ENCODE measurements at places on chromosomes 6 and 20. TPM values are rescaled to one million over a fixed set of nuclear protein-coding genes. Genes with fewer than 3 reads are reported as not detected.

DNA sequence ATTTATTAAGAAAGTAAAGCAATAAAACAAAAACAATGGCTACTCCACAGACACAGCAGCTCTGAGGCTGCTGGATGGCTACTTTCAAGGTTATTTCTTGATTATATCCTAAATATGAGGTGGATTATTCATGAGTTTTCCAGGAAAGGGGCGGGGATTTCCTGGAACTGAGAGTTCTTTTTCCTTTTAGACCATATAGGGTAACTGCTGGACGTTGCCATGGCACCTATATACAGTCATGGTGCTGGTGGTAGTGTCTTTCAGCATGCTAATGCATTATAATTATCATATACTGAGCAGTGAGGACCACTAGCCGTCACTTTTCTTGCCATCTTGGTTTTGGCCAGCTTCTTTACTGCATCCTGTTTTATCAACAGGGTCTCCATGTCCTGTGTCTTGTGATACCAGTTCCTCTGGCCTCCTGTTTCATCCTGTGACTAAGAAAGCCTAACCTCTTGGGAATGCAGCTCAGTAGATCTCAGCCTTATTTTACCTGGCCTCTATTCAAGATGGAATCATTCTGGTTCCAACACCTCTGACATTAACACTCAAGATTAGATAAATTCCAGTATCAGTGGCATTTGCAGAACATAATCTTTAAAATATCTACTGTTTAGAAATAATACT, 32.3 kb upstream of the TRDN start:
- no peak for DNase-seq

GRCh38 chr20:32358883-32359632, 927 bp downstream of the ASXL1 start:
- peak; percentile 85 for DNase-seq

Gene BANF2
- total RNA-seq: not detected

Gene TPMT
- 14.3 TPM for total RNA-seq

Gene DEFB132
- total RNA-seq: not detected

GRCh38 chr6:23587582-23587981, 538.4 kb upstream of the NRSN1 start:
- no peak for DNase-seq

GRCh38 chr6:140571145-140571544, 1196.7 kb upstream of the CITED2 start:
- no peak for DNase-seq

- no peak for DNase-seq
Measured at GRCh38 chr6:121664158-121664557, 228.7 kb downstream of the GJA1 start.

Gene PROKR2
- not detected for total RNA-seq

Gene DEFB124
- not detected for total RNA-seq

DNA sequence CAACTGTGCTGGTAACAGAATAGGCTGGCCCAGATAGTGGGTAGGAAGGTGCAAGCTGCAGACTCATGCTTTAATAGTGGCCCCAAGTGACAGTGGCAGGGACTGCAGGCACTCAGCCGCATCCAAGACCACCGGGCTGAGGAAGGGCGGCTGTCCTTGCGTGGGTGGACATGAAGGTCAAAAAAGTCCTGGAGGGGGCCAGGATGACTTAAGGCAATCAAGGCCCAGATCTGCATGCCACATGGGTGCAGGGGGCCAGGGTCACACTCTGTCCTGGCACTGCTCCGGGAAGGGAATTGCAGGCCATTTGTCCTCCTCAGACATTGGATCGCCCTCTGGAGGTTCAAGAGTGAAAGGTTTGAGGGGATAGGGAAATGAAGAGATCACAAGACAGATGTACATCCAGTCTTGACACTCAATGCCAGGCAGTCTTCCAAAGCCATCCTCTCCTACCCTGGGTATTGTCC, 10.4 kb upstream of the VNN2 start:
- DNase-seq: peak; percentile 38

- DNase-seq: peak; percentile 19
Measured at GRCh38 chr6:95923518-95923917, 92.3 kb upstream of the FUT9 start.

DNA sequence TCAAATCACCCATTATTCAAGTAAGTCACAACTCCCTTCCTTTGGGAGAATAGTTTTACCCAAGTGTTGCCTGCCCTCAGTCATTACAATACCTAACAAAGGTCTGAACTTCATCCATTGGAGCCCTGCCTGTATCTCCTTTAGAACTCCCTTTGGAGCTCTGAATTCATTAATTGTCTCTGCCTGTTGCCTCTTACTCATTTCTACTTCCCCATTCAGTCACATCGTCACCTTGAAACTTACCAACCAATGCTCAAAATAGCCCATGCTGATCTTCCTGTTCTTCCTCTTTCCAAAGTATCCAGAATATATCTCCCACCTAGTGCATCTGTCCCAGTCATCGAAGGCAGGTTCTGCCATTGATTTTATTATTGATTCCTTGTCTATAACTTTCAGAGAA, 120.7 kb upstream of the ADGRF1 start:
- DNase-seq: no peak

DNA sequence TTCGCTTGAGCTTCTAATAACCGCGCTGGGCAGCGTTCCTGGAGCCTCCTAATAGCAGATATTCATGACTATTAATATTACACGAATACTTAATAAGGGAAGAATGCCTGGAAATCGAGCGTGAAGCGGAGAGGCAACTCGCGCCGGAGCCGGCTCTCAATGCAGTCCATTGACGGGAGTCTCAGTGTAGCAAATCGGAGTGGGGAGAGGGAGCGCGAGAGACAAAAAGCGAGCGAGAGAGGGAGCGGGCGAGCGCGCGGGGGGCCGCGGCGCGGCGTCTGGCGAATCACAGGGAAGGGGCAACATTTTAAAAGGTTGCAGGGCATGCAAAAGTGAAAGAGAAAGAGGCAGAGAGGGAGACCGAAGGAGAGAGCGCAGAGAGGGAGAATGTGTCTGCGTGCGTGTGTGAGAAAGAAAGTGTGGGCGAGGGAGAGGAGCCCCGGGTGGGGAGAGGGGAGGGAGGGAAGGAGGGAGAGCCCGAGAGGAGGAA, 2.9 kb downstream of the TFAP2A start:
- no peak for DNase-seq

Gene SYS1
- 22.6 TPM for total RNA-seq

All from left ventricle myocardium superior (tissue), 1 donor.